ENCODE measurements at places on chromosomes 1 and 21. TPM values are rescaled to one million over a fixed set of nuclear protein-coding genes. Genes with fewer than 3 reads are reported as not detected.

The NR0B2 gene
- not detected for polyA plus RNA-seq

DNA sequence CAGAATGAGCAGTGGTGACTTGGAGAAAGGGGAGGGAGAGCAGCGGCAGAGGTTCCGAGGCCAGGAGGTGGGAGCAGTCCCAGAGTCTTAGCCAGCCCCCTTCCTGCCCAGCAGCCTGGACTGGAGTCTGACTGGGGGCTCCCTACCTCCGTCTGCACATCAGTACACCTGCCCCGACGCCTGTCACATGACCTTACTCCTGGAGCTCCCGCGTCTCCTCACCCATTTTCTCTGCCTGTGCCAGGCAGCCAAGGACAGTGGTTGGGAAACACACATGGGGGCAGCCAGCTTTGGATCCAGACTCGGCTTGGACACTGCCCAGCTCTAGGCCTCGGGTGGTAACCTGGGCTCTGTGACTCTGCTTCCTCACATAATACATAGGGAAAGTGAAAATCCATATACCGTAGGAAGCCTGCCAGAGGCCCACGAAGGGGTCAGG, 16.9 kb downstream of the ACTRT2 start:
- no peak for DNase-seq

The RNF223 gene
- not detected for polyA plus RNA-seq

DNA sequence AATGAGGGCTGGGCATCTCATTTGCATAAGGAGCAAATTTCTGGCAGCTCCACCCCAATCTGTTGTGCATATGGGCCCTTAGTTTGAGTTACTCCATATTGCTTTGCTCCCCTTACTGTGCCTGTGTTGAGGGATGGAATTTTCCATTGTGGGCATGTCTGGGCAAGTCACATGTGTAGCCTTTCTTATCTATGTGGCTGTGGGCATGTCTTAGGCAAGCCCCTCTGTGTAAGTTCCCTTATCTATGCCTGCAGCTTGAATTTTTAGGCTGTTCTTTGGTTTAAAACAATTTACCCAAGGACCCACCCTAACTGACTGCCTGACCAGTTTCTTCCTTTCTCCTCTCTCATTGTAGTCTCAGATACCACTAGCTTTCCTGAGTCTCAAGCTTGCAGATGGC, 405.7 kb upstream of the NCAM2 start:
- no peak for DNase-seq

GRCh38 chr1:28835237-28835650, 23.3 kb downstream of the OPRD1 start:
- no peak for DNase-seq

All from CD14-positive monocyte (primary cell).